Activated T-cell treated with anti-CD3 and anti-CD28 coated beads, Interleukin-2, amount 50 U/mL, for 48 hours (primary cell): ENCODE measurements at places on chromosomes 4 and X.

GRCh38 chr4:116539744-116540143 is 545.6 kb downstream of the TRAM1L1 start:
- no peak for DNase-seq

GRCh38 chr4:19486400-19486799 is 765.3 kb upstream of the SLIT2 start:
- no peak for DNase-seq

DNA sequence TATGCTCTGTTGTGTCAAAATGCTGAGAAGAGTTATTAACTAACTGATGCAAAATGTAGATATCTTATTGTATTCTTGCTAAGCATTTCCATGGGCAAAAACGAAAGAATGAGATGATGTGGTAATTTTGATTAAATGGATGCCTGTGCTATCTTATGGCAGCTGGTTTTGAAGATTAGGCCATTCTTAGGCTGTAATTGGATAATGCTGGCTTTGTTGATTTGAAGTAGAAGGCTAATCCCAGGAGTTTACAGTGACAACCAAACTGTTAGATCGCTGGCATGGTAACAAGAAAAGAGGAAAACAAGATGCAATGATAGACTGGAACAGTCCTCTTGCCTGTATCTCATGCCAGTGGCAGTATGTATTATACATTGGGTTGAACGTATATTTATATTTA is 74.1 kb upstream of the WDR44 start:
- no peak for DNase-seq

- DNase-seq = no peak
Measured at GRCh38 chr4:74947798-74948197, 14.9 kb downstream of the PARM1 start.

DNA sequence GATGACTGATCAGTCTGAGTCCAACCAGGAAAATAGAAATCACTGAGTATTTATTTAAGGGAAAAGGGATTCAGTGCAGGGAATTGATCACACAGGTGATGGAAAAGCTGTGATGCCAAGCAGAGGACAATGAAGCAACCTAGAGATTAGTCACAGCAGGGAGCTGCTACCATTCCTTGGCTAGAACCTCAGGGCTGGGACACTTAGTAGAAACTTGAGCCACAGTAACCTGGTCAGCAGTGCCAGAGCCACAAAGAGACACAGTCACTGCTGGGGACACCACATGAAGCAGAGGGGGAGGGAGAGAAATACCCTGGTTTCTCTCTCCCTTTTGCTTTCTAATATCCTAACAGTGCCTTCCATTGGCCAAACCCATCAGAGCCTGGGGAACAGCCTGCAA is 38.7 kb downstream of the RTL9 start:
- no peak for DNase-seq

- DNase-seq = no peak
Measured at GRCh38 chrX:107541244-107541643, 87.1 kb upstream of the PRPS1 start.

- no peak for DNase-seq
Measured at GRCh38 chrX:13939741-13940597, 89.7 kb downstream of the GEMIN8 start.

DNA sequence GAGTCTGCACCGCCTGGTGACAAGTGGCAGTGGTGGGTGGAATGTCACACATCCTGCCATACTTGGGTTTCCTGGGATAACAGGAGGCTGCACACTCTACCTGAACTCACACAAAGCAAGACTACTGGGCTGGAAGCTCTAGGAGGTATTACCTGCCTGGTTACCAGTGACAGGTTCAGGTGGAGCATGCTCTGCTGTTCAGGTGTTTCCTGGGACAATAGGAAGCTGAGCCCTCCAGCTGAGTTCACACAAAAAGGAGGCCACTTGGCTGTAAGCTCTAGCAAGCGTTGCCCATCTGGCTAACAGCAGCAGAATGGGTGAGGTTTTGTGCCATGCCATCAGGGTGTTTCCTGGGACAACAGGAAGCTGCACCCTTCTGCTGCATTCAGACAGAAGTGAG is 17.4 kb upstream of the UGT2B7 start:
- DNase-seq = no peak

DNA sequence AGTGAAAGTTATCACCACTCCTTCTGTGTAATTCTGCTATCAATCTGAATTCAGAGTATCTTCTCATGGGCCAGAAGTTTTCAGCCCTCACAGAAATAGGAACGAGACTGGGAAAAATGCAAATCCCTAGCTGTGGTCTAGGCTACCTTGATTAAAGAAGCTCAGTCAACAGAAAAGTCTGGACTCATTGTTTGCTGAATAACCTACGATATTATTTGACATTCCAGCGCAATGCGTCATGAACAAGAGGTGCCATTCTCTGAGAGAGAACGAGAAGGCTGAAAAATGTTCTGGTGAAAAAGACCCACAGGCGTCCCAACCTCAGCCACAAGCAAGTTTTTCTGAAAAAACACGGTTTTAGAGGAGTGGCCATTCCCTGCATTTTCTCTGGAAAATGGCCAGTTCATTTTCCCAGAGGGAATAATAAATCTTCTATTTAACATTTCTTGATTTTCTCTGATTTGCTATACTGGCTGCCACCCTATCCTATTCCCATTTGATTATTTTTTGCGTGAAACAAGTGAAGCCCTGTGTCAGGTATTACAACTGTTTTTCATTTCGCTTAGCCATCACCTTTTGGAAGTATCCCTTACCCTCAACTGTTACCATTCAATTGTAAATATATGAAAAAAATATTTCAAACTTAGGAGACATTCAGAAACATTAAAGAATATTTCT is 1117.6 kb upstream of the PRKX start:
- no peak for DNase-seq

DNA sequence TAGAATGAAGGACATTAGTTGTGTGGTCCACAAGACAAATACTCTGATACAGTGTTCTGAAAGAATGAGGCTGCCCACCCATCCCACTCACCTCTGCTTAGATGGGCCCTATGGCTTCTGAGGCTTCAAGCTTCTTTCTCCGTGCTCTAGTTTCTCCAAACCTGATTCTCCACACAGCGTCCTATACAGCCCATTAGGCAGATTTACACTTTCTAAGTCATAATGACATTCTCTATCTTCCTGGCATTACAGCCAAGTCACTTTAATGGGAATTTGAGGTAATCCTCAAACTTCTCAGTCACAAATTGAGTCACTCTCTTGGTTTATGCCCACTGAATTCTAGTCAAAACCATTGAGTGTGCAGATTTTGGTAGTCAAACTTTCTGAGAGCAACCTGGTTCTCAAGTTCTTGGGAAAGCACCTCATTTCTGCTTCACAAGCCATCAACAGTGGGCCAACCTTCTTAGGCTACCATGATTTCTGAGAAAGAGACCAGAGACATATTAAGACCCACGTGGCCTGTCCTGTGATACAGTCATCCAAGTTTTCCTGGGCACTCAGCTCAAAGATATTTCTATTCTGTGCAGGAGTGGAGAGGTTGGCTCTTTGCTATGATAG is 6.2 kb upstream of the SETD7 start:
- no peak for DNase-seq

DNA sequence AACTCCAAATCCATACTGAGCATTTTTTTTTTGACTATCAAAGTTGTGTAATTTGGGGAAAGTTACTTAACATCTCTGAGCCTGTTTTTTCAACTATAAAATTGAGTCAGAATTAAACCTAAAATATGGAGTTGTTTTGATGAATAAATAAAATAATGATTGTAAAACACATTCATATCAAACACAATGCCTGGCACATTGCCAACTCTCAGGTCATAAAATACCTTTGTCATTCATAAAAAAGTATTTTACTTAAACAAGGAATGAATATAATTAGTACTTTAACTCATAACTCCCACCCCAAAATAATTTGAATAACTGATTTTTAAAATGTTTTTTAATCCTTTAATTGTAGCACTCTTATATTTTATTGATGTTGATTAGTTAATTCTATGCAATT is 3.8 kb upstream of the GPR174 start:
- no peak for DNase-seq

DNA sequence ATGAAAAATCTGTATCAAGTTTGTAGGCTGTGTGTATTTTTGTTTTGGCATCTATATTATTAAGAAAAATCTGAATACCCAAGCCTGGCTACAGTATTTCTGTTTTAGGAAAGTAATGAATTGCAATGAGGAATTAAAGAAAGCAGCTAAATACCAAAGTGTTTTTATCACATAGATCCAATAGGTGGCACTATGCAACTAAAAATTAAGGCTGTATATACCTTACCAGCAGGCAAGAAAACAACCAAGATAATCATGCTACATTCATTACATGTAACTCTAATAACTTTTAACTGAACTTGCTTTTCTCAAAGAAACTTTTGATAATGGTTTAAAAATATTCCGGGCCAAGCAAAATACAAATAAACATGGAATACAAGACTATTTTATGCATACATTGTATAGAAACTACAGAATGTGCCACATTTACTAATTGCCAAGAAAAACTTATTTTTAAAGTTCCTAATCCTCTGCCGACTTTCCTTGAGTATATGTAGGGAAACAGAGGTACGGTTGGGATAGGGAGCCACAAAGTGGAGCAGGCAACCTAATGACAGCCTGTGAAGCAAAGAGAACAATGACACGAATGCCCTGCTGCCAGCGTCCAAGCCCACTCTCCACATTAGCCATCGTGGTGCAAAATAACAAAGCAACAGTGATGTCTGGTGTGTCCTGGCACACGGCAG is 63.7 kb downstream of the SEC24D start:
- no peak for DNase-seq

DNA sequence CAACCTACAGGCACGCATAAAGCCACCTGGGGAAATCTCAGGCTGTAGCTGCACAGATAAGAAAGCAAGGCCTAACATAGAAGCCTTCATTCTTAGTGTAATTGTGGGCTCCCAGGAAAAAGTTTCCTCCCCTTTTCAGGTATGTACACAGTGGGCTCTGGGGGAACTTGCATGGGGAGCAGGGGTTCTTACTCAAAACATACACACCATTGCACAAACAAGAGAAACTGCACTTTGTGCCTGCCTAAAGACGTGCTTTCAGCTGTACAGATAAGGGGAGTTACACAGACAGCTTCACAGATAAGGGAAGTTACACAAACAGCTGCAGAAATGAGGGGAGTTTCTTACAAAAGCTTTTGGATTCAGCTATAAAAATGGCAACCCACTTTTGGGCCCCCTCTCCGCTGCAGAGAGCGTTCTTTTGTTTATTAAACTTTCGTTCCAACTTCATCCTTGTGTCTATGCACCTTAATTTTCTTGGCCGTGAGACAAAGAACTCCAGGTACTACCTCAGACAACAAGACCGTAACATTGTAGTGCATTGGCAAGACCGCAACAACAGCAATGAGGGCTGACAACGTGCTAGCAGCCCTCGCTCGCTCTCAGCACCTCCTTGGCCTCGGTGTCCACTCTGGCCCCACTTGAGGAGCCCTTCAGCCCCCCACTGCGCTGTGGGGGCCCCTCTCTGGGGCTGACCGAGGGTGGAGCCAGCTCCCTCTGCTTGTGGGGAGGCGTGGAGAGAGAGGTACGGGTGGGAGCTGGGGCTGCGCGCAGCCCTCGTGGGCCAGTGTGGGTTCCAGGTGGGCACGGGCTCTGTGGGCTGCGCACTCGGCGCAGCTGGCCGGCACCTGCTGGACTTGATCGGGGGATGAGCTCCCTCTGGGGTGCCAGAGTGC is 317.5 kb downstream of the RAPGEF2 start:
- DNase-seq = no peak

DNA sequence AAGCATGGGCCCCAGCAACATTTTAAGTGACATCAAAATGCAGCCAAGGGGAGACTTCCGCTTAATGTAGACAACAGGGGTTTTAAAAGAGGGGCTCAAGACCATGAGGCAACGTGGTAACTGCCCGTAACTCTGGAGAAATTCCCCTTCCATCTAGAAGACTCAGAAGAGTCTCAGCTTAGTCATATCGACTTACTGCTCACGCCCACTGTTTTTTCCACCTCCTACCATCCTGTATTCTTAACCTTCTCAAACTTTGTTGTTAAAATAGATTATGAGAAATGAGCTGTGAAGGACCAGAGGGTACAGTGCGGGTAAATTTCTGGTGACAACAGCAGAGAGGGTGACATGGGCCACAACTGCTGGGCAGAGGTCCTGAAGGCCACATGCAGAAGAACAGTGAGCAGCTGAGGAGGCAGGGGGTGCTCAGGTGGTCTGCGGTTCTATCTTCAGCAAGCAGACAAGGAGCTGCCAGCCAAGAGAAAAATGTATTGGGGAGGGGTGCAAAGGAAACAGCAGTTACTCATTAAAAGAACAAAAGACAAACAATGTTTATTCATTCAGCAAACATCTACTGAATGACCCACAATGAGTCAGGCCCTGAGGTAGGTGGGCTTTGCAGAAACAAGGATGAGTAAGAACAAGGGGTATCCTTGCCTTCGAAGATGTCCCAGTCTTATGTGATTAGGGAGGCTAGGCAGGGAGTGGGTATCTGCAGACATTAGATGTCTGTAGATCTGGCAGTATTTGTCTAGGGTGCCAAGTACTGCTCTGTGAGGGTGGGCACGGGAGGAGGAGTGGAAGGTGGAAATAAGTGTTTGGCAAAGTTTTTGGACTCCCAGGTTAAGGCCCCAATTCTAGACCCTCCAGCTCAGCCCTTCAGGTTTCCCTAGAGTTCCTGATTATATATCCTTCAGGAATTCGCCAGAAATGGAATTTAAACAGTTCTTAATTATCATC is 175.3 kb downstream of the TSPAN5 start:
- DNase-seq = peak; percentile 76

DNA sequence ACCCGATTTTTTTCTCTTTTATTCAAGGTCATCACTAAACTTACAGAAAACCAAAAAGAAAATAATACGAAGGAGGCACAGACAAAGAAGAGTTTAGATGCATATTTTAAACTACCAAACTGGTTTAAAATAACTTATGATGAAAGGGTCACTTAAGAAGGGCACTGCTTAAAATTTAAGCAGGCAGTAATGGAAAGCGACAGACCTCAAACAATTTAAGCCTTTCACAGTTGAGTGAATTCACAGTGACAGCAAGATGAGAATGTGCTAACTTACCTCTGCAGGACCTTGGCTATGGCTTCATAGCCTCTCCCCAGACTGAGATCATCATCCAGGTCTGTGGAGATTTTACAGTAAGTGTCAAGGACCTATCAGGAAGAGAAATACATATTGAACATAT is 112.1 kb downstream of the TTC29 start:
- DNase-seq = no peak

DNA sequence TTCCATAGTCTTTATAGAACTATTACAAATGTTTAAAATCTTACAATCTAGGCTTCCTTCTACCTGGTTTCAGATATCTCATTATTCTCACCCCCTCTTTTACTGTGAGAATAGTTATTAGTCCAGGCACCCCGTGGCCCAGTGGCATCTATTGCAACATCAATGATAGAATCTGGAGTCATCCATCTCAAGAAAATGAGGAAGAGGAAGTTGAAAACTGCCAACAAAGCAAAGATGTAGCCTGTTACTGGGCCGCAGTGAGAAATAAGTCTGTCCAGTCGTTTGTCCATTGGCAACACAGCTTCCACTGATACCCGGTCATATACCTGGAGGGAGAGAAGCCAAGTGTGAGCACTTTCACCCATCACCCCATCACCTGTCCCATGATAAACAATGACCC is 6.0 kb upstream of the ASB11 start:
- DNase-seq = no peak

- no peak for DNase-seq
Measured at GRCh38 chr4:169341490-169341889, 70.7 kb upstream of the SH3RF1 start.
